T-helper 22 cell (primary cell): ENCODE measurements at places on chromosomes 5 and 9.

- no peak for DNase-seq
These were observed 694 bp downstream of the RMI1 start for GRCh38 chr9:83981126-83981871.

DNA sequence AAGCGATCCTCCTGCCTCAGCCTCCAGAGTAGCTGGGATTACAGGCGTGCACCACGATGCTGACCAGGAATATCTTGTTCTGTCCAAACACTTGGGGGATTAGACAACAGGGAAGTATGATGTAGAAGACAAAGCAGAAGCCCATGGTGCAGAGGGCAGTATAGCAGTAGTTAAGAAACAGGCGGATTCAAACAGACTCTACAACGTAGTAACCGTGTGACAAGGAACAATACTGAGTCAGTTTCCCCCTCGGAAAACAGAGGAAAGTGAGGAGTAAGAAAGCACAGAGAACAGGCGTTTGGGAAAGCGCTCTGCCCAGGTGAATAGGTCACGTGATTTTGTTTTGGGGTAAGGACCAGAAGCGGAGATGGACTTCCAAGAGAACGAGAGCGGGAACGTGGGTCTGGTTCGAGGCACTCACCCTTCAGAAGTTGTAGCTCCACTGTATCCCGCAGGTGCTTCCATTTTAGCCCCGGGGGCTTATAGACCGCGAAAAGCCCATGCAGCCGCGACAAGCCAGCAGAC, 306 bp downstream of the TRUB2 start:
- no peak for DNase-seq

- DNase-seq: no peak
These were observed 4.0 kb downstream of the ENC1 start for GRCh38 chr5:74636552-74636951.

DNA sequence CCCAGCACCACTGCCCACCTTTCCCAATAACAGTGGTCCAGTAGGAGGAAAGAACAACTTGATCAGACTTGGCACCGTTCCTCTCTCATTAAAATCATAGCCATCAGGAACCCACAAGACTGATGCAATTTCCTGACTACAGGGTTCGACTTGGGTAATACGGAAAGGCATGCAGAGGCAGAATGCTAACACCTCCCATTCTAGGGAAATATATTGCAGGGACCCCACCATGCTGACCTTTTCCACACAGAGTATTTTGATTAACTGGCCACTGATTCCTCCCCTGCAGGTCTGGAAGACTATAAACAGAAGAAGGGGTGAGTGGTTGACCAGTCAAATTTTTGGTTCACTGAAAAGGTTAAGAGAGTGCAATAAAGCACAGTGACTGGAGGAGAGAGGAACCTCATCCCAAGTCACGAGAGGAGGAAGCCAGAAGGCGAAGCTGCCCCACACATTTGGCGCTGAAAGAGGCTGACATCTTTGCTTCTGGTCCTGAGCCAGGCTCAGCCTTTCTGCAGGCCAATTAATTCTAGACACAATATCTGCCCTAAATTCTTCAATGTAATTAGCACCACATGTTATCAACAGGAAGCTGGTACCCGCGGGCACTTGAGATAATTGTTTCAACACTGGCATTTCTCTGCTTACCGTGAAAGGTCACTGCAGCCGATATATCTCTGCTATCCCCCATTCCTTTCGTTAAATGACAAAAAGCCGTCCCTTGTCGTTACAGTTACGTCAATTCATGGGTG, 64.7 kb upstream of the SPOCK1 start:
- no peak for DNase-seq

GRCh38 chr5:157463621-157464518, 3.9 kb downstream of the NIPAL4 start:
- DNase-seq: no peak

DNA sequence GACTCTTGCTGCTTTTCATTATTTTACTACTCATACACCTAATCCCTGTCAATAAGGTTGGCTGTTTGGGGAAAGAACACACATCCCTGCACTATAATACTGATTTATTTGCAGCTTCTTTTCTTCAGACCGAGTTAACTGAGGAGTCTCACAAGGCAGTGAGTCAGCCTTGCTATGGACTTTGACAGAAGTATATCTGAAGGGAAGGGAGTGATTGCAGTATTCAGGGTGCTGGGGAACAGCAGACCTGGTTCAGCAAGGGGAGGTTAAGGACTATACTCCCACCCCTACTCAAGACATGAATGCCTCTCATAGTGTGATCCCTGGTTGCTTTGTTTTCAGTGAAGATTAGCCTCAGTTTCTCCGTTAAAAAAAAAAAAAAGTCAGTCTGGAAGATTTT, 99.8 kb downstream of the TLE4 start:
- no peak for DNase-seq

DNA sequence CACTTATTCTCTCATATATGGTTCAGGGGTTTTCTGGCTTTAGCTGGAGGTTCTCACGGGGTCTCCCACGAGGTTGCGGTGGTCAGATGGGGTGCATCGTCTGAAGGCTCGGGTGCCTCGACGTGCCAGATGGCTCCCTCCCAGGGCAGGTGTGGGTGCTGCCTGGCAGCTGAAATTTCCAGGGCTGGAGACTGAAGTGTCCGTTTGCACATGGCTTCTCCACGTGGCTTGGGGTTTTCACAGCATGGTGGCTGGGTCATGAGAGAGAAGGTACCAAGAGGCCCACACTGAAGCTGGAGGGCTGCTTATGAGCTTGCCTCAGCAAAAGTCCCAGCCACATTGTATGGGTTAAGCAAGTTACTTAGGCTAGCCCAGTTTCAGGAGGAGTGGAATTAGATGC, 218.6 kb downstream of the AGTPBP1 start:
- DNase-seq: no peak

DNA sequence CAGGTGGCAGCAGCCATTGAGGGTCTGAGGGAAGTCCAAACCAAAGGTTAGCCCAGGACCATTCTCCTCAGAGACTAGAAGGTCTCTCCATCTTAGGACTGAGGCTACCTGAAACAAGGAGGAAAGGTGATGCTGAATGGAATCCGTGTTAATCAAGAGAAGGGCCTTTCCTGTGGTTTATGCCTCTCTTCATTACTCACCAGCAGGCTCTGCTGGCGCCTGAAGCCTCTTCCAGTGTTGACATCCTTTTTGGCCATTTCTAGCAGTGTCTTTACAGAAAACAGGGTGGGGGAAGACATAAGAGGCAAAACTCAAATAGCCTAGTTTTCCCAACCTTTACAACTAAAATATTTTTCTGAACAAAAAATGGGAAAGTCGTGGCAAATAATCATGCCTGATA, 98.0 kb downstream of the ENC1 start:
- no peak for DNase-seq

DNA sequence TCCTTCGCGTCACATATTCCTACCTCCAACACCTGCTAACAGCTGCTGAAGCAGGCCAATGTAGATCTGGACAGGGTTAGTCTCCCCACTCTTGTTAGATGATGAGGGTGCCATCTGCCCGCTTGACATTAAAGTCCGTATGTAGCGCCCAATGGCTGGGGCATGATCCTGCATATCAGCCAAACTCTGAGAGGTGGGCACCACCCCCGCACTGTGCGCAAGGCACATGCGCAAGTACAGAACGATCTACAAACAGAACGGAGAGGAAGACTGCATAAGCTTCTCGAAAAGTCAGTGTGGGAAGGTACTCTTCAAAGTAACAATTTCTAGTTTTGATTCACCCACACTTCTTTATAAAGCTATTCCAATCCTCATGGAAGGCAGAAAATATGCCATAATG, 69.8 kb downstream of the ECPAS start:
- no peak for DNase-seq

DNA sequence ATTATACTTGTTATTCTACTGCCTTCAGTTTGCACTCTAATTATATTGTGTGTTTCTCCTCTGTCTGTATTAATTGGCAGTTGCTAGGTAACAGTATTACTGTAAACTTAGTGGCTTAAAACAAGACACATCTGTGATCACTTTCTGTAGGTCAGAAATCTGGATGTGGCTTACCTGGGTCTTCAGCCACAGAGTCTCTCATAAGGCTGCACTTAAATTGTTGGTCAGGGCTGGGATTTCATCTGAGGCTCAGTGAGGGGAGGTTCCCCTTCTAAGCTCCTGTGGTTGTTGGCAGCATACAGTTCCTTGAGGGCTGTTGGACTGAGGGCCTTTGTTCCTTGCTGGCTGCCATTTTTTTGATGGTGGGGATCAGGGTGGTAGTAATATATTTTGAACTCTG, 68.8 kb downstream of the SLC44A1 start:
- no peak for DNase-seq

GRCh38 chr9:2809692-2810419, 34.0 kb downstream of the PUM3 start:
- DNase-seq: no peak

DNA sequence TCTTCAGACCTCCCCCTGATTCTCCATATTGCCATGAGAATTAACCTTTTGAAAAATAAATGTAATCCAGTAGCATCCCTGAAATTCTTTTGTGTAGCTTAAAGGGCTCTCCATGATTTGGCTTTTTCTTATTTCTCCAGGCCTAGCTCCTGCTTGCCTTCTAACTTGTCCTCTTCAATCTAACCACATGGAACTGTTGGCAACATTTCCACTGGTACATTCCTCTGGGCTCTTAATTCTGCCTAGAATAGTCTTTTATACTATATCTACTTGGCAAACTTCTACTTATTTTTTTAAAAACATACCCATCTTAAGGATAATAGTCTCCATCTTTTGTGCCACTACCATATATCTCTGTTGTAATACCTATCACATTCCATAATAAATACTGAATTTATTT, 54.1 kb downstream of the GNG10 start:
- no peak for DNase-seq

DNA sequence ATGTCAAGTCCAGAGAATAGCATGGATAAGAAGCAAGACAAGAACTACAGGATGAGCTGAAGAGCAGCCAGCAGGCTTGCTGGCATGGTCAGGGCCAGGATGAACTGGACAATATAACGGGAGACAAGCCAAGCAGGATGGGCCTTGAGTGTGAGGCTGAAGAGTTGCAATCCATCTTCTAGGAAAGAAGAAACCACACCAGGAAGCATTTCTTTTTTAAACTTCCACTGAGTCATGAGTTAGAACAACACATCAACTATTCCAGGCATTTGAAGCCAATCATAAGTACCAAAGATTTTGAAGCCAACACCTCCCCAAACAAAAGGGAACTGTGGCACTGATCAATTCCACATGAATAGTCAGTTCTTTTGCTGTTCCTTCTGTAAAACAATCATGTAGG, 27.3 kb downstream of the SLC31A2 start:
- no peak for DNase-seq

DNA sequence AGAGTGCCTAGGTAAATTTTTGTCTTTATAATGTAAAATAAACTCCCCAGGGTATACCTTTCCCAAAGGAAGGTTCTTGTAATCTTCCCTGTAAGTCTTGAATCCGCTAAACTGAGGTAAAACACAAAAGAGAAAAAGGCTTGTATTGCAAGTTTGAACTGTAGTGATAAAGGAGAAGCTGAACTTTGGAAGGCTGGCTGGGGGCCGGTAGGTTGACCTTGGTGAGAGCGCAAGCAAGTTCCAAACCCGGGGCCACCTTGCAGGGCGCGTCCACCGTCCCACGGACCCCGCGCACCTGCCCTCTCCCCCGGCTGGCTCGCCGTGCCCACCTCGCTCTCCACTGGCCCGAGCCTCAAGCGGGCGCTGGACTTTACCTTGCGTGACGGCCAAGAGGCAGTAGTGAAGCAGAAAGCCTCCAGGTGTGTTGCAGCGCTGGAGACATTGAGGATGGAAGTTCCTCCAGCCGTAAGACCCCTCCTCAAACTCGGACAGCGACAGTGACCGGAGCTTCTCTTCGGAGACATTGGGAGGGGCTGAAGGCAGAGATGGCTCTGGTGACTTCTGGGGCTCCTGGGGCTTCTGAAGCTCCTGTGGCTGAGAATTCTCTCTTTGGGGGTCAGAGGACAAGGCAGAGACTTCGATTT, 428 bp downstream of the SLCO4C1 start:
- no peak for DNase-seq

GRCh38 chr9:91896513-91897121, 53.4 kb downstream of the ROR2 start:
- no peak for DNase-seq

GRCh38 chr5:107092695-107093094, 578.0 kb downstream of the EFNA5 start:
- DNase-seq: no peak

DNA sequence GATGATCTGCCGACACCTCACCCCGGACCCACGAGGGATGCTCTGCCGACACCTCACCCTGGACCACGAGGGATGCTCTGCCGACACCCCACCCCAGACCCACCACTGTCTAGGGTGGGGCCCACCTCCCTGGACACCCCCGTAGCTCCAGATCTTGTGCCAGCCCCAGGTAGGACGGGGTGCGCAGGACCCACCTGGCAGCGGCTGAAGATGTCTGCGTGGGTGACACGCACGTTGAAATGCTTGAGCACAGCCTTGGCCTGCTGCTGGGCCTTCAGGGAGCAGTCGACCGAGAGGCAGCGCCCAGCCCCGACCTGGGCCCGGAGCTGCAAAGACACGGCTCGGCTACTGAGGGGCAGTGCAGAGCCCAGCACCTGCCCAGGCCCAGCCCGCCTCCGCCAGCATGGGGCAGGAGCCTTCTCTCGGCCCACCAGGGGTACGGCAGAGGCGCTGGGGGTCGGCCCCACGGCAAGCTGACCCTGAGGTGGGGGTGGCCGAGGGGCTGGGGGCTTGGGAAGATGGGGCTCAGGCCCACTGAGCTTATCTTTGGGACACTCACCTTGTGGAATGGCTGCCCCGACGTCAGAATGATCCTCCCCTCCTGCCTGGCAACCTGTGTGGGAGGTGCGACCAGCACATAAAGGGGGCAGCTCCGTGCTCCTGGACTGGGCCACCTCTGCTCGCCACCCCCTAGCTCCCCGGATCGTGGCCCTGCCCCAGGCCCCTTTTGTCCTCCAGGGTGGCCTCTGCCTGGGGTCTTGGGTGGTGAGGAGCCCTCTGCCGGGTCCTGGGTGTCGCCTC, 21.7 kb upstream of the NRARP start:
- DNase-seq: no peak

GRCh38 chr9:134923466-134923865, 5.8 kb upstream of the FCN1 start:
- DNase-seq: no peak

DNA sequence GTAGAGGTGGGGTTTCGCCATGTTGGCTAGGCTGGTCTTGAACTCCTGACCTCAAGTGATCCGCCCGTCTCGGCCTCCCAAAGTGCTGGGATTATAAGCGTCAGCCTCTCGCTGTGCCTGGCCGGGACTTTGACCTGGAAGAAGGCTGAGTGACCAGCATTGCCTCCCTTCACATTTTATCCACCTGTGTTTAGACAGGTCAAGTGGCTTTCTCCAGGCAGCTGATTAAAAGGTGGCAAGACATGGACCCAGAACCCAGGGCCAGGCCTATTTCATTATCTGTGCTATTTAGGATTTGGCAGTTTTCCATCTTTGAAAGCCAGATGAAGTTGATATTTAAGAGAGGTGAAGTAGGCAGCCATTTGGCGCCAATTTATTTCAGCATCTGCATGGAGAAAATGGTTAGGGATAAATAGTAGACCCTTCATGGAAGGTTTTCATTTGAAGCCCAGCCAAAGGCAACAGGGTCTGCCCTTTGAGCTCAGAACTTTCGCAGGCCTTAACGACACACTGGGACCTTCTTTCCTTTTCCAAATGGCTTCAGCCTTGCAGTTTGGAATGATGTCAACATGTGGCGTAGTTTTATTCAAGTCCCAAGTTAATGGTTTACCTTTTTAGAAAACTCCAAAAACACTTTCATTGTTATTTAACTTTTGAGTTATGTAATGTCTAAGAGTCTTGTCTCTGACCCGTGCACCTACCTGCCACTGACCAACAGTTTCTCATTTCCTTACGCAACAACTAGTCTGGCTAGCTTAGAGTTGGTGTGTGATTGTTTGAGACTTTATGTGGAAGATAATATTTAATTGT, 8.4 kb downstream of the DAPK1 start:
- no peak for DNase-seq

- DNase-seq: no peak
These were observed 77.0 kb downstream of the OXCT1 start for GRCh38 chr5:41793141-41793770.
